ENCODE measurements at places on chromosomes 5 and 9.

DNA sequence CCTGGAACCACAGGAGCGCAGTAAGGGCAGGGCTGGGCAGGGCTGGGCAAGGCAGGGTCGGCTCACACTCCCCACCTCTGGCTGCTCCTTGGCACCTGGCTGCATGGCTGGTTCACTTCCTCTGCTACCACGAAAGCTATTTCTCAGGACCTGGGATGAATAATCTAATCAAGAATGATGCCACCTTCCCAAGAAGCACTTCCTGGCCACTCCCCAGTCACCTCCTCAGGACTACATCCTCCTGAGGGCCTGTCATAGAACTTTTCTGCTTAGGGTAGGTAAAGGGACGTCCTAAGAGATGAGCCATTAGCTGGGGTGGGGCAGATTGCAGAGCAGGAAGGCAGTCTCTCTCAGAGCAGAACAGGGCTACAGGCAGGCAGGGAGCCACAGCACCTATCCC lies 288.2 kb upstream of the MAP3K1 start:
- DNase-seq = no peak

DNA sequence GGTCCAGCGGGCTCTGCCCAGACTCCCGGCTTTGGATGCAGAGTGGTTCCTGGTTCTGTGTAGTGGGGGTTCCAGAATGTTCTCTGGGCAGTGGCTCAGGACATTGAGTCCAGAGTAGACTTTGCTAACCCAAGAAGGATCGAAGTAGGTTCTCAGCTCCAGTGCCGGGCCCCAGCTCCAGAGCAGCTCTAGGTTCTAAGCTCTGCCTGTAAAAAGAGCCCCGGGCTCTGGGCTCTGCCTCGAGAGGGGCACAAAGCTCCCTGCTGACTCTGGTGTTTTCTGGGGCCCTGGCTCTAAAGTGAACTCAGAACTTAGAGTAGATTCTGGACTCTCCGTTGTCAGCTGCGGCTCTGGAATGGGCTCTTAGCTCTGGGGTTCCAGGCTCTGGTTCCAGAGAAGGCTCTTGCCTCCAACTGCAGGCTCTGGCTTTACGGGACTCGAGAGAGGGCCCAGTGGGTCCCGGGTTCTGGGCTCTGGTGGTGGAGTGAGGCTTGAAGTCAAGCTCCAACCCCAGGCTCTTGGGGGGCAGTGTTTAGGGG lies 414 bp downstream of the WDR38 start:
- no peak for DNase-seq

- no peak for DNase-seq
Observed at GRCh38 chr9:133436681-133437080, 14.5 kb downstream of the ADAMTS13 start.

- DNase-seq = no peak
Observed at GRCh38 chr5:53194086-53194485, 84.5 kb upstream of the MOCS2 start.

- no peak for DNase-seq
Observed at GRCh38 chr9:78644359-78644758, 347.4 kb downstream of the PSAT1 start.

- no peak for DNase-seq
Observed at GRCh38 chr9:37575001-37575400, 1.2 kb downstream of the FBXO10 start.

DNA sequence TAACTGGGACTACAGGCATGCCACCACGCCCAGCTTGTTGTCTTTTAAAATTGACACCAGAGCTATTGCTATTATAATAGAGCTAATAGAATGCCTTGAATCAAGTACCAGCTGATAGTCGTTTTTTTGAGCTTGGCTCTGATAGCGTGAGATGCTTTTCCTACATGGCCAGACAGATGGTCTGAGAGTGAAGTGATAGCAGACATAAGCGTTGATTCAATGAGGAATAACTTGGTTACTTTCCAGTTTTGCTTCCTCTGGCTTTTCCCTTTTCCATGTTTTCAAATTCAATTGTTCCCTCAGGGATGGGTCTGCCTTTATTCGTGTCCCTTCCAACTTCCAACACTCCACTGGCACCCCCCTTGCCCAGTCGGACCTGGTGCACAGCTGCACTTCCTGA lies 15.4 kb downstream of the AGXT2 start:
- no peak for DNase-seq

GRCh38 chr9:124743686-124744348 lies 27.3 kb downstream of the NR6A1 start:
- no peak for DNase-seq

DNA sequence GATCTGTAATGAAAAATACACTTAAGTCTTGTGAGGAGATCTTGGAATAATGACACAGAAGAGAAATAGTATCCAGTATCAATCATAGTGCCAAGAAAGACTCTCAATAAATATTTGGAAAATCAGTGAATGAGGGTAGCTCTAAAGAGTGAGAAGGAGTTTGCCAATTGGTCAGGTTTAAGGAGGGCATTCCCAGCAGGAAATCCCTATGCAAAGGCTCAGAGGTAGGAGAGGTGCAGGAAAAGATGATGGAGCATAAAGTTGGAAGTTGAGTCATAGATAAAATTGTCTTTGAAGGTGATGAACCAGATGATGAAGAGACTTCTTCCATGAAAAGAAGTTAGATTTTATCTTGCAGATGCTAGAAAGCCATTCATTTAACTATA lies 27.8 kb downstream of the TNPO1 start:
- DNase-seq = no peak

GRCh38 chr5:139446956-139447779 lies 7.8 kb upstream of the DNAJC18 start:
- no peak for DNase-seq

- DNase-seq = no peak
Observed at GRCh38 chr5:171363846-171364245, 23.8 kb upstream of the NPM1 start.

- DNase-seq = no peak
Observed at GRCh38 chr9:119036969-119037368, 332.3 kb downstream of the BRINP1 start.

DNA sequence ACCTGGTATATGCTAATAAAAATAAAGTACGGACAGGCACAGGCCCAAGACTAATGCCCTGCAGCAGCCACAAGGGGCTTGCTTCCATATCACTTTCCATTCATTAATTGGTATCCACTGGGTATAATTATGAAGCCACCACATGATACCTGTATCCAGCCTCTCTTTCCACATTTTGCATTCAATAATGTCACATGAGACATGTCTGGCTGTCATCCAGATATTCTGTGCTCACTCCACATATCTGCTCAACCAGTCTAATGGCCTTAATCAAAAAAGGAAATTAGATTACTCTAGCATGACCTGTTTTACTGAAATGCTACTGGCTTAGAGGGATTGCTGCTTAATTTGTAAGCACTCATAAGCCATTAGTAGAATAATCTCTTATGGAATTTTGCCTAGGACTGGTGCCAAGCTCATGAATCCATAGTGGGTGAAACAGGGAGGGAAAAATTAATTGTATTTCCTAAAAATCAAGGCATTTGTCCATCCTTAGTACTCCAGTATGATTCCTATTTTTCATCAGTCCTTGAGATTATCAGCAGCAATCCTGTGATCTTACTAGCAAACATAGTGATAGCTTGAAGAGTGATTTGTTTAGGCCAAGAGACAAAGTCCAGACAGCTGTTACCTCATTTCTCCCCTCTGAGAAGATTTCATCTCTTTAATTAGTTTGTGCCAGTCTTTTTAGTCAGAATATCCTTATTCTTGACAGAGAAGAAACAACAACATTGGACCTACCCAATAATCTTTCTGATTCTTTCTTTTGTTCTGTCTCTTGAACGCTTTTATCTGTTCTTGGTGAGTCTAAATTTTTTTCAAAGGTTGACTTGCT lies 119.2 kb upstream of the ABCA1 start:
- no peak for DNase-seq

- DNase-seq = no peak
Observed at GRCh38 chr9:134962065-134962972, 44.6 kb upstream of the FCN1 start.

DNA sequence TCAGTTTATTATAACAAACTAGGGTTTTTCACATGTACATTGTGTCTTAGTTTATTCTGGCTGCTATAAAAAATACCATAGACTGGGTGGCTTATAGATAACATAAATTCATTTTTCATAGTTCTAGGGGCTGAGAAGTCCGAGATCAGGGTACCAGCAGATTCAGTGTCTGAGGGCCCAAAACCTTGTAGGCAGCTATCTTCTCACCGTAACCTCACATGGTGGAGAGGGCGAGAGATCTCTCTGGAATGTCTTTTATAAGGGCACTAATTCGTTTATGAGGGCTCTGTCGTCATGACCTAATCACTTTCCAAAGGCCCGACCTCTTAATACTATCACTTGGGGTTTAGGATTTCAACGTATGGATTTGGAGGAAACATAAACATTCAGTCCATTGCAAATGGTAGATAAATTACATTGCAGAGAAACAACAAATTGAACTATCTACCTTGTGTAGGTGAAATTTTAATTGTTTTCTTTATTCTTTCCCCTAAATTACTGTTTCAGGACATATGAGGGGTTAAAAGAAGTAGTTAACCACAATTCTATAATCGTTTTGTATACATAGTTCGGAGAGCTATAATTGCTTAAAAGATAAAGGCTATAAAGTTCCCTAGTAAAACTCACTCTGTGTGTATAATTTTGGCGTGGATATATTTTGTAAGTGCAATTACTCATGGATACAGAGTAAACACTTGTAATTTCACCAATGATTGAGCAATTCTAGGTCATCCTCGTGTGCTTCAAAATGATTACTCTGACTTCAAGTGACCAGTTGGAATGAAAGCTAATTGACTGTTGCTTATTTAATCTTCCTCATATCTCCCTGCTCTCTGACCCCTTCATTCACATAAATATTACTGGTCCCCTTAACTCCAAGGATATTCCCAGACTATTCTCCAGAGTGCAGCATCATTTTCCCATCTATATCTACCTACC lies 247.5 kb upstream of the TMEM161B start:
- DNase-seq = no peak

DNA sequence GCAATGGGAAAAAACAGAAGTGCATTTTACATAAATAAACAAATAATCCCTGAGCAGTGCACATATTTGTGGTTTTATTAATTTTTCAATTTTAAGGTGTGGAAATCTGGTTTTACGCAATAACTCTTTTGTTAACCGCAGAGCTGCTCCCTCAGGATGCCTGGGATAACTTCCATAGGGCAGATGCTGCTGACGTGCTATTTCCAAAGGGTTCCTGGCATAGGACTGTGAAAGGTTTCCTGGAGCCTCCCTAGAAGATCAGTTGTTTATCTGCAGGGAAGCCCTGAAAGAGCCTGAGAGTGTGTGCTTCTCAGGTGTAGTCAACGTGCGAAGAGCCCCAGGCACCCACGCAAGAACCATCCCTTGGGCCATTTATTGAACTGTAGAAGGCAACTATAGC lies 443.5 kb downstream of the PLK2 start:
- DNase-seq = no peak

DNA sequence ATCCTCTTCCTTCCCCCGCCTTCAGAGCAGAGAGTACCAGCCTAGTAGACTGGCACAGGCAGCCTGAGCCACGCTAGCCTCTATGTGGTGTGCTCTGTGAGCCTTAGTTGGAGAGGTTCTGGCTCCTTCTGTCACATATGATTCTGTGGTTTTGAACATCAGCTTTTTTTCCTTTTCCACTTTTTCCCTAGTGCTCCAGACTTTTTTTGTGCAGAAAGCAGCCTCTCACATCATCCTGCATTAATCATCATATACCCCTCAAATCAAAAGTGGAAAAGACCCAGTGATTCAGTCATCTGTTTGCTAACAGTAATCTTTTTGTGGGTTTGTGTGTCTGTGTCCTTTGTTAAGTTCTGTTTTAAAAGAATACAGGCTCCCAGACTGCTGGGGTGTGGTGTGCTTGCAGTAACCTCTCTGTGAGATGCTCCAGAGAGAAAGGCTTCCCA lies 663.9 kb upstream of the RGMB start:
- DNase-seq = no peak

- DNase-seq = no peak
Observed at GRCh38 chr9:2790466-2790865, 53.4 kb downstream of the PUM3 start.

DNA sequence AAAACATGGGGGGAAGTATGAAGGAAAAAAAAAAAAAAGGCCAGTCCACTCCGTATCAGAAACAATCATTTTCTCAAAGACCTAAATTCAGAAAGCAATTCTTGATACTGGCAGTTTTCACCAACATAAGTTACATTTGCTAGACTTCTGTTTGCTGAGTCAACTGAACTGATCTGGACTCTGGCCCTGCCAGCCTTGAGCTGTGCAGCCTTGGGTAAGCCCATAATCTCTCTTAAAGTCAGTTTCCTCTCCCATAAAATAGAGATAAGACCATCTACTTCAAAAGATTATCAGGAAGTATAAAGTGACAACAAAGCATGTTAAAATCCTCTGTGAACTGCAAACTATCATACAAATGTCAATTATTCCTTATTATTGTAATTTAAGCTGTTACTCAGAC lies 106.8 kb downstream of the MAPKAP1 start:
- no peak for DNase-seq

All from activated CD4-positive, CD25-positive, alpha-beta regulatory T cell (primary cell).